H1 (cell line): ENCODE measurements at places on chromosomes 12 and 14.
A peak's percentile ranks its signal among the peaks of the same experiment; 100 is the strongest.

GRCh38 chr12:102349079-102349478, 131.3 kb downstream of the IGF1 start:
- DNase-seq, result no peak

DNA sequence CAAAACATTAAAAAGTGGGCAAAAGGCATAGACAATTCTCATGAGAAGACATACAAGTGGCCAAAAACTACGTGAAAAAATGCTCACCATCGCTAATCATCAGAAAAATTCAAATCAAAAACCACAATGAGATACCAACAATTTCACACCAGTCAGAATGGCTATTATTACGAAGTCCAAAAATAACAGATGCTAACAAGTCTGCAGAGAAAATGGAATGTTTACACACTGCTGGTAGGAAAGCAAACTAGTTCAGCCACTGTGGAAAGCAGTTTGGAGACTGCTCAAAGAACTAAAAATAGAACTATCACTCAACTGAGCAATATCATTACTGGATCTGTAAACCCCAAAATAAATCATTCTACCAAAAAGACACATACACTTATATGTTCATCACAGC, 76.2 kb downstream of the PRKD1 start:
- DNase-seq, result no peak

- peak; percentile 75 for DNase-seq
These were observed 3.3 kb upstream of the CIPC start for GRCh38 chr14:77094672-77095284.

GRCh38 chr12:47903151-47903611, 1.6 kb downstream of the VDR start:
- DNase-seq, result no peak

DNA sequence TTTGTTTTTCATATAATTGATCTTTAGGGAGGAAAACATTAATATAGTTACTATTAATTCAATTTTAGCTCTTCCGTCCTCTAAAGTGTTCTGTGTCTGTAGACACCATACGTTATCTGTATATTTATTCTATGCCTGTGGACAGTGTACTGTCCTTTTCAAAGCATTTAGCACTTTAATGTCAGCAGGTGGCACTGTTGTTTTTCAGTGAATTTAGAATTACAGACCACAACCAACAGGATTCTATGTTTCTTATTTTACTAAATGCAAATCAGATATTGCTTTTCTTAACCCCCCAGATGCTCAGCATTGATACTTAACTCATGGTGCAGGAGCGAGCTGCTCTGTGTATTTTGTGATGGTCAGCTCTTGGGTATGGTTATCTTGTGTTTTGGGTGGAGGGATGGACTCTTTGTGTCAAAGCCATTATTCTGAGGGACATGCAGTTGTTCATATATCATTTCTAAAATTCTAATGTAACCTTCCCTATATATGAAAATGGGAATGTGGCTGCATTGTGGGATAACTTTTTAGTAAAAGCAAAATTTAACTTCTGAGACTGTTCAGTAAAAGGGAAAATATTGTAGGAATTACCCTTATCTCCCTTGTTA, 65.2 kb downstream of the PAPOLA start:
- DNase-seq, result no peak

- DNase-seq, result no peak
These were observed 200.7 kb downstream of the FUT8 start for GRCh38 chr14:65613131-65613650.

- no peak for DNase-seq
These were observed 23.2 kb downstream of the ATP2B1 start for GRCh38 chr12:89685363-89685972.

- no peak for DNase-seq
These were observed 5.0 kb upstream of the PKP2 start for GRCh38 chr12:32901553-32901952.

DNA sequence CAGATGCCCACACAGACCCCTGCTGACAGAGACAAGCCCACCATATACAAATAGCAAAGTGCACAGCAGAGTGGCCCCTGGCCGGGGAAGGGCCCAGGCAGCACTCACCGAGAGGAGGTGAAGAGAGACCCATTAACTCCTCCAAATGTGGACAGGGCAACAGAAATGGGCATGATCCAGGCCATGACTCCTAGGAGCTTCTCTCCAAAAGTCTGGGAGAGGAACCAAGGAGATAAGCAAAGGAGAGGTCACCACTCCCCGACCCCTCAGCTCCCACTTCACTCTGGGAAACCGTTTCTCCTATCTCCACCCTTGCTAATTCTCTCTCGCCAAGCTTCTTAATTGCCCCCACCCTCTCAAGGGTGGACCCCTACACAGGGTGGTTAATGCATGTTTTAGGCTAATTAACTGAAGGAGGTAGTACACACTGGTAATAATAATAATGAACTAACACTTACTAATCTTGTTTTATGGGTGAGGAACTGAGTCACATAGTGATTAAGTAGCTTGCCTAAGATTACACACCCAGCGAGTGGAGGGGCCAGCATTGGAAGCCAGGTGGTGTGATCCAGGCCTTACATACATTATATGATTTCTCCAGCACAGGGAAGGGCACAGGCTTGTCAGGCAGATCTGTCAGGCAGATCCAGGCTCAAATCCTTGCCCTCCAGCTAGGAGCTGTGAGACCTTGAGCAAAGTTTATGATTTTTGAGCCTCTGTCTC, 18.9 kb upstream of the CEBPE start:
- no peak for DNase-seq

DNA sequence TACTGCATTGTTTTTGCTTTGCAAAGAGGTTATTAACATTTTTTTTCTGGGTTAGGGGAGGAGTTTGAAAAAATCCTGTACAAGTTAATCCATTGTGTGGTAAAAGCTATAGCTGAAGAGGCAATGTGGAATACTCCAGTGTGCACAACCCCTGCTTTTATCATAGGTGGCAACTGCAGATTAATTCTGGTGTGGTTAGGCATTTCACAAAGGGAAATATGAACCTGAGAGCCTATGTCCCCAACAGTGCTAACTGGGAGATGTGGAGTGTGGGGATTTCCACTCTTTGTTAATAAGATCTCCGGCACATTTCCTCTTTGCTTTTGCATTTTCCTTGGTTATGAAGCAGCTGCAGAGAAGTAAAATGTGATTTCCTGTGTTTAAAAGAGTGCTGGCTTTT, 33.6 kb downstream of the PRORP start:
- DNase-seq, result no peak

GRCh38 chr12:3896801-3897351, 23.7 kb upstream of the PARP11 start:
- no peak for DNase-seq

DNA sequence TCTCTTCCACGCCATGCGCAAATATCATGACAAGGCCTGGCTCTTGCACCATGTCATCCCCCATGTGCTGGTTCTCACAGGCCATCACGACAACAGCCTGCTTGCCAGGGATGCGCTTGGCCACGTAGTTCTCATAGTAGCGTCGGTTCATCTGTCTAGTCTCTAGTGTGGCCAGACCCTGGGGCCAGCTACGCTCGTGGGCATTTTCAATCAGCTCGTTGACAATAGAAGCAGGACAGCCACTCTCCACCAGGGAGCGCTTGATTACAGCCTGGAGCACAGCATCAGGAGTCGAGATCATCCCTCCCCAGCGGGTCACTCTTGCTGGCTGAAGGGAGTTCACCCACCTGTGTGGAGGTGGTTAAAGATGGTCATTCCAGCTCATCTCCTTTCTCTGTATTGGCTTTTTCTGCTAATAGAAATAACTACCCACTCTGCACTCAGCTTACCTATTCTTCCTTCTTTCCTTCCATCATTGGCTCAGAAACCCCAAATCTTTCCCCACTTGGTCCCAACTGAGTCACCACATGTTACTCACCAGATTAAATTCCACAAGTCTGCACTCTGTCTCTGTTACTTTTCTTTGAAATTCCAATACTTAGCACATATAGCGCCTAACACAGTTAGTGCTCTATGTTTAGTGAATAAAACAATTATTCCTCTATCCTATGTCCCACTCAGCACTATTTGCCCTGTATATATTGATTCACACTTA, 15.1 kb downstream of the RNF41 start:
- peak; percentile 84 for DNase-seq

DNA sequence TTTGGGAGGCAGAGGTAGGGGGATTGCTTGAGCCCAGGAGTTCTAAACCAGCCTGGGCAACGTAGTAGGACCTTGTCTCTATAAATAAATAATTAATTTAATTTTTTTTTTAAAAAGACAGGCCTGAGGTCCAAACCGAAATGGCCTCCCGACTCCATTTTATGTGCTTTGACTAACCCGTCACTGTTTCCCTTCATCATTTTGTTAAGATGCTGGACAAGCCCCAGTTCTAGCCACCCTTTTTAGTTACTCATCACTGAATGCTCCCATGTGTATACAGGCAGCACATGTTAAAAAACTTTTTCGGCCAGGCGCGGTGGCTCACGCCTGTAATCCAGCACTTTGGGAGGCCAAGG, 83.6 kb upstream of the RESF1 start:
- no peak for DNase-seq

- DNase-seq, result no peak
These were observed 280.8 kb downstream of the ZFP36L1 start for GRCh38 chr14:68512088-68512487.

DNA sequence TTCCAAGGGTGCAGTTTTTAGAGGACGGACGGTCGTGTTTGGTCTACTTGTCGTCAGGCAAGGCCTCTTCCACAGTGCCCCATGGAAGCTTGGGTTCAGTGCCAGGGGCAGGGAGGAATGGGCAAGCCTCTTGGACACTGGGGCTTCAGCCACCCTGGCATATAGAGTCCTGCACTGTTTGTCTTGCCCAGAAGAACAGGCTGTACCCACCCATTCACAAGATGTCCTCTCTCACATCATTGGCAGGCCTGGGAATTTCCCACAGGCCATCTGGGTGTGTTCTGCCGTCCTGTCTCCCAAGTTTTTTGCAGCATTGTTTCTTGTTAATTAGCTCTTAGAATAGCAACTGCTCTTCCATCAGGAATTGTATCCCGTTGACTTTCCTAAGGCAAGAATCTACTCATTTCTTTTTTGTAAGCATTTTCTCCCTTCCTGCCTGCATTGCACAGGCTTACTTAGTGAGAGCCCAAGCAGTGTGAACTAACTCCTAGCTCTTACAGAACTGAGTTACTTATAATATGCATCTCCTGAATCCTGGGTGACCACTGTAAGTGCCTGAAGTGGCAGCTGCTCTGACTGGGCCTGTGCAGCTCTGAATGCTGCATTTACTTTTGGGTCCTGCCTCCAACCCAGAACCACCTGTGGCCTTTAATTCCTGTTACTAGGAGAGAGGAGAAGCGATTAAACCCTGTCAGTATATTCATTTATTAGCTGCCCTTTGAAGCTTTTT, 149.4 kb upstream of the HIF1A start:
- DNase-seq, result no peak

GRCh38 chr12:25733541-25733940, 180.5 kb upstream of the LMNTD1 start:
- no peak for DNase-seq

GRCh38 chr14:64061706-64062105, 208.9 kb downstream of the SYNE2 start:
- DNase-seq, result no peak

- DNase-seq, result no peak
These were observed 33.0 kb downstream of the P2RX2 start for GRCh38 chr12:132651444-132652100.

GRCh38 chr12:115010324-115010995, 326.5 kb upstream of the TBX3 start:
- DNase-seq, result no peak

DNA sequence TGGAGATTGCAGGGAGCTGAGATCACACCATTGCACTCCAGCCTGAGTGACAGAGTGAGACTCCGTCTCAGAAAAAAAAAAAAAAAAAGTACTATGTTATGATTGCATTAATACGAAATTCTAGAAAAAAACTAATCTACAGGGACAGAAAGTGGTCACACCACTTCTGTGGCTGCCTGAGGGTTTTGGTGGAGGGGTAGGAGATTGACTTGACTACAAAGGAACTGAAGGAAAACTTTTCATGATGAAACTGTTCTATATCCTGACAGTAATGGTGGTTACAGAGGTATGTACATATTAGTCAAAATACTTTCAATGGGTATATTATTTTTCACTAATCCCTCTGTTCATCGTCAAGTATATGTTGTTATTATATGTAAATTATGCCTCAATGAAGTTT, 42.1 kb downstream of the FOXN3 start:
- DNase-seq, result no peak

- no peak for DNase-seq
These were observed 79.4 kb downstream of the C12orf75 start for GRCh38 chr12:105409801-105410471.

- DNase-seq, result no peak
These were observed 61.6 kb downstream of the R3HDM2 start for GRCh38 chr12:57369202-57369601.

- DNase-seq, result no peak
These were observed 49.0 kb upstream of the KCNA1 start for GRCh38 chr12:4860741-4861140.

- no peak for DNase-seq
These were observed 92.2 kb downstream of the PTPRR start for GRCh38 chr12:70828351-70828750.

GRCh38 chr14:104746071-104746545, 6.8 kb upstream of the SIVA1 start:
- no peak for DNase-seq

GRCh38 chr14:39040529-39040928, 62.5 kb downstream of the SEC23A start:
- no peak for DNase-seq

DNA sequence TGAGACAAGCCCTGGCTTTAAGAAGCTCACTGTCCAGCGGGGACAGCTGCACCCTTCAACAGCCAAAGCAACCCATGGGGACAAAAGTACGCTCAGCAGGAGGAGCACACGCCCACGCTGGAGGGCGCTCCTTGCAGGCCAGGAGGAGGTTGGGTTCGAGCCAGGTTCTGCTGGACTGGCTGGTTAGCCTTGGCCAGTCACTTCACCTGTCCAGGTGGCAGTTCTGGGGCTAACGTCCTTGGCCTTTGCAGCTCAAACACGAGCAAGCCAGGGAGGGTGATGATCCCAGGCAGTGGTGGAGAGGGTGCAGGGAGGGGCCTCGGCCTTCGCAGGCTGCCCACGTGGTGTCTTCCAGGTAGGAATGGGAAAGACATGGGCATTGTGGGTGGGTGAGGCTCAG, 13.1 kb downstream of the CHGA start:
- no peak for DNase-seq

- DNase-seq, result no peak
These were observed 4.8 kb downstream of the YBX3 start for GRCh38 chr12:10718279-10718821.

DNA sequence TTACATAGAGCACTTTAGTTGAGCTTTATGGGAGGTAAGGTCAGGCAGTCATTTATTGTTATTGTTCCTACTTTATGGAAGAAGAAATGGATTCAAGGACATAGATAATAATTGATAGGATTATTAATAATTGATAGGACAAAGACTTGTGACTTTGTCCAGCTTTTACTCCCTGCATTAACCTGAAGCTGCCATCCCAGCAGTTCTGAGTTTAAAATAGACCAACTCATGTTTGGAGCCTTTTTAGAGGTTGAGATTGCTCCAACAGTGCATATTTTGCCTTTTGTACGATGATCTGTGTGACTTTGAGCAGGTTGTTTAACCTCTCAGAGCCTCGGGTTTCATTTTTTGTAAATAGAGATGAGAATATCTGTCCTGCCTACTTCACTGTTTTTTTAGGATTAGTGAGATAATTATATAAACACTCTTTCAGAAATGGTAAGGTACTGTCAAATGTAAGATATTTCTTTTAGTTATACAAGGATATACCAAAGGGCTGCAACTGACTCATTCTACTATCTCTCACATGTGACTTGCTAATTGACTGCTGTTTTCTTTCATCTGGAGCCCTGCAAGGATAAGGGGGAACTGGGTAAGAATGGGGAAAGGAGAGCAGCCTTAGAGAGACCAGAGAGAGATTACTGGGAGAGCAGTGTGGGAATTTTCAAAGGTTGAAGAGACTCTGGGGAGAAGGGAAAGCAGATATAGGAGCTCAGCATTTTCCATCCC, 15.3 kb downstream of the WDR20 start:
- DNase-seq, result no peak
